Hematopoietic multipotent progenitor cell (in vitro differentiated cells): ENCODE measurements at places on chromosomes 2 and 18. TPM values are rescaled to one million over a fixed set of nuclear protein-coding genes. Genes with fewer than 3 reads are reported as not detected.

Gene HAT1
- 25.3 TPM for total RNA-seq

DNA sequence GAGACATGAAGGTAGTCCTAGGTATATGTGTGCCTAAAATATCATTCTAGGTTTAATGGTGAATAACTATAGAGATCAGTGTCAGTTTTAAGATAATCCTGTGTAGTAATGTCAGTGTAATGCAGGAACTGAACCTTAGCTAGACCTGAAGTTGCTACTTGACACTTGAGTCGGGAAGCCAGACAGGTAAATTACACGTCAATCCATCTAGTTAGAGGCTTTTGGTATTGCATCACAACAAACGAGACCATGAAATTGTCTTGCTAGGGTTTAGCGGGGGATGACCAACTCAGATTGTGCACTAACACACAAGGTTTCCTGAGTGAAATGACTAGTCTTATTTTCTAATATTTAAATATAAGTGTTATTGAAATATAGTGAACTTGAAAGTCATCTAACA is 2.0 kb downstream of the YPEL5 start:
- DNase-seq, result no peak

Gene KCNK3
- total RNA-seq, result under 0.01 TPM

GRCh38 chr2:200110381-200110780 is 155.0 kb downstream of the MAIP1 start:
- no peak for DNase-seq

GRCh38 chr2:150644298-150645067 is 157.0 kb upstream of the RND3 start:
- DNase-seq, result no peak

- no peak for DNase-seq
These were observed 36.2 kb upstream of the TAF1B start for GRCh38 chr2:9807056-9807455.

DNA sequence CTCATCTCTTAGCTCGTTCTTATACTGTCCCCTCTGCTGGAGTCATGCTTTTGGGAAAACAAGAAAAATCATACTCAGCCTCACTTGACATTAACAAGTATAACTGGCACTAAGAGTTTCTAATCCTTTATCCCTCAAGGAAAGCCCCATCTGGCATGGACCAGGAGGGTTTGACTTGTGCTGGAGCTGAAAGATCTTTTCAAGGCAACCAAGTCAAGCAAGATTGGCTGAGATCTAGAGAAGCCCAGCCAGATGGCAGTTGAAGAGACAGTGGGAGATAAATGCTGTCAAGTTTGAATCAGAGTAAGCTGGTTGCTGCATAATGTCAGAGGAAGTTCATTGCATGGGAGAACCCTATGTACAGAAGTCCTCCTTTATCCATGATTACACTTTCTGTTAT is 336.5 kb upstream of the LRP1B start:
- no peak for DNase-seq

DNA sequence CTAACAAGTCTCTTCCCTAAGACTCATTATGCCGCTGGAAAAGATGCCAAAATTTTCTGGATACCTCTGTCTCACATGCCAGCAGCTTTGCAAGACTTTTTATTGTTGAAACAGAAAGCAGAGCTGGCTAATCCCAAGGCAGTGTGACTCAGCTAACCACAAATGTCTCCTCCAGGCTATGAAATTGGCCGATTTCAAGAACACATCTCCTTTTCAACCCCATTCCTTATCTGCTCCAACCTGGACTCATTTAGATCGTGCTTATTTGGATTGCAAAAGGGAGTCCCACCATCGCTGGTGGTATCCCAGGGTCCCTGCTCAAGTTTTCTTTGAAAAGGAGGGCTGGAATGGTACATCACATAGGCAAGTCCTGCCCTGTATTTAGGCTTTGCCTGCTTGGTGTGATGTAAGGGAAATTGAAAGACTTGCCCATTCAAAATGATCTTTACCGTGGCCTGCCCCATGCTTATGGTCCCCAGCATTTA is 26.3 kb downstream of the DHRS9 start:
- DNase-seq, result peak; percentile 69

DNA sequence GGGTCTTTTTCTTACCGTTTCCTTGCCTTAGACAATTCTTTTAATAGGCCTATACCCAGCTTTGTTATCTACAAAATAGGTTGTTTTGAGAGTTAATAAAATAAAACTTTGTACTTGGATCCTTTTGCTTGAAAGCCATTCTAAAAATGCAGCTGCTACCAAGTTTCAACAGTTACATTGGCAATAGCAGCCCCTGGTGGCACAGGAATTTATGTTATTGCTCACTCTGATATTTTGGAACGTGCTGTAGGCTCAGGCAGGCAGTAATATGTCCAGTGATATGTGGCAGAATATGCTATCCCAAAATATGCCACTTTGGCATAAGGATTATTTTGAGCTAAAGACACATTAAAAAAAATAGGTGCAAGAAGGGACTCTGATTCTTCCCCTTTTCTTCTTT is 6.7 kb upstream of the COMMD1 start:
- DNase-seq, result no peak

- no peak for DNase-seq
These were observed 34.9 kb upstream of the MAT2A start for GRCh38 chr2:85503851-85504777.
